Epithelial cell of alveolus of lung (primary cell): ENCODE measurements at places on chromosomes 3 and 15. TPM values are rescaled to one million over a fixed set of nuclear protein-coding genes. Genes with fewer than 3 reads are reported as not detected.

SLC9A9 gene
- total RNA-seq = 5.3 and 17.0 TPM in 2 replicates

CILP gene
- under 0.01 and 0.08 TPM in 2 replicates for total RNA-seq

IQGAP1 gene
- total RNA-seq = 83.2 and 138 TPM in 2 replicates

ITGA11 gene
- total RNA-seq = 2.0 and 16.5 TPM in 2 replicates

CCRL2 gene
- total RNA-seq = 0.39 TPM in 1 of 2 replicates, not detected in the other

TFRC gene
- 40.2 and 153 TPM in 2 replicates for total RNA-seq

ACTRT3 gene
- 3.7 and 3.9 TPM in 2 replicates for total RNA-seq

BCHE gene
- total RNA-seq = 28.6 and 30.5 TPM in 2 replicates

ACSBG1 gene
- total RNA-seq = not detected in 2 replicates

HYKK gene
- total RNA-seq = 1.8 and 9.4 TPM in 2 replicates

ALPK3 gene
- total RNA-seq = 0.80 and 3.1 TPM in 2 replicates

MINAR1 gene
- 1.2 and 3.2 TPM in 2 replicates for total RNA-seq

DAG1 gene
- total RNA-seq = 33.1 and 60.9 TPM in 2 replicates

BTD gene
- 15.3 and 20.0 TPM in 2 replicates for total RNA-seq

MNS1 gene
- total RNA-seq = 1.2 and 4.1 TPM in 2 replicates

THPO gene
- 0.39 and 0.56 TPM in 2 replicates for total RNA-seq

GOLIM4 gene
- 29.1 and 33.7 TPM in 2 replicates for total RNA-seq

ITIH4 gene
- total RNA-seq = not detected in 2 replicates

HEG1 gene
- 100 and 158 TPM in 2 replicates for total RNA-seq

ANKUB1 gene
- total RNA-seq = not detected in 2 replicates

GOLGA6L7 gene
- total RNA-seq = not detected in 2 replicates

FRMD5 gene
- 0.24 and 2.2 TPM in 2 replicates for total RNA-seq
